NCI-H774 (cell line): ENCODE measurements at places on chromosomes 7 and 10.

GRCh38 chr10:119831656-119832055, 41.0 kb downstream of the MCMBP start:
- no peak for DNase-seq

DNA sequence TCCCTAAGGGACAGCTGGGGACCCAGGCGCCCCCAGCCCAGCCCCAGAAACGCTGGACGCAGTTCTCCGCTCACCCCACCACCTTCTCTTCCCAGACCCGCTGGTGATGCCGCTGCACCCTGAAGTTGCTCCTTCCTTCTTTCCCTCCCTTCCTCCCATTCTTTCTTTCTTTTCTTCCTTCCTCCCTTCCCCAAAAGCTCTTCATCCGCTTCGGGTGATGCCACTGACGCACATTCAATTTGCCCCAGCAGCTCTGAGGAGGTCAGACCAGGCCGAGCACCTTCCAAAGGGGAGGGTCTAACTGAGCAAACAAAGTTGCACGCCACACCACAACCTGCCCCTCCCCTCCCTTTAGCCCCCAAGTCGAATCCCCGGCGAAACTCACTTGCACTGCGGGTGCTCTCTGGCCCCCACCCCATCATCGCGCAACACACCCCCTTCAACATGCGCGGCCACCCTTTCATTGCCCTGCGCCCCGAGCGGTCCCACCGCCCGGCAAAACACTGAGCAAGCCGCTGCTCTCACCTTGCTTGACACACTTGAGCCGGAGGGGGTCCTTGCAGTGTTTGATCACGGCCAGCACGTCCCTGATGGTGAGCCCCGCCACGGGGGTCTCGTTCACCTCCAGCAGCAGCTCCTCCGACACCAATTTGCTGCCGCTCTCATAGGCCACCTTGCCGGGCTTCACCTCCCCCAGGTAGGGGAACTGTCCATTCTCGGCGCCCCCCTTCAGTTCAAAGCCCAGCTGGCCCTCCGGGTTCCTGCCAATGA, 787 bp downstream of the MAGI2 start:
- no peak for DNase-seq

DNA sequence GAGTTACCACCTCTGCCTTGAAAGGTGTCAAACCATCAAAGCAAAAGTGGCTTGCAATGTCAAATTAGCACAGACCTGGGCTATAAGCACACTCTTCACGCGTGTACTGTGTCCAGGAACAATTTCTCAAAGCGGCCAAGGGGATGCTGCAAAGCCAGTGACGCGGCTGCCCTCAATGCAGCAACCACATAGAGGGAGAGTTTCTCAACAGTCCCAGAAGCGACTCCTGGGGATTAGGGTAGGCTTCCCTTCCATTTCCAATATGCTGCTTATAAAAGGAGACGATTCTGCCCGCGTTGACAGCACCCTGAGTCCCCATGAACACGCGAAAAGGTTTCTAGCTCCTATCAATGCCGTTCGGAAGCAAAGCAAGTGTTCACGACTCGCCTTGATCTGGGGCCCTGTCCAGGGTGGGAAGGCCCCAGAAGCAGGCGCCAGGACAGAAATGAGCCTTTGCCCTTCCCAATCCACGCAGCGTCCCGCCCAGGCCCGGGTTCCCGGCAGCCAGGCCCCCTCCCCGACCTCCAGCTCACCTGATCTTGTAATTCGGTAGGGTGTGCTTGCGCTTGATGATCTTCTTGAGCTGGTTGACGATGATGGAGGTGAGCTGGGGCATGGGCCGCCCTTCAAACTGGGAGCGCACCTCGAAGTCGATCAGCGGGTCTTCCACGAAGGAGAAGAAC, 1.3 kb downstream of the PDZD8 start:
- no peak for DNase-seq

- DNase-seq, result no peak
Measured at GRCh38 chr7:1895664-1896515, 225.8 kb downstream of the ELFN1 start.
